MG63 (cell line): ENCODE measurements at places on chromosomes 7 and 10. TPM values are rescaled to one million over a fixed set of nuclear protein-coding genes. Genes with fewer than 3 reads are reported as not detected.
A peak's percentile ranks its signal among the peaks of the same experiment; 100 is the strongest.

The POT1 gene
- total RNA-seq: 10.5 and 47.3 TPM in 2 replicates

GRCh38 chr7:150359622-150360362 is 8.8 kb upstream of the REPIN1 start:
- DNase-seq: no peak

- no peak for DNase-seq
These were observed 152.5 kb upstream of the CHST15 start for GRCh38 chr10:124245806-124246440.

The DYDC2 gene
- not detected in 2 replicates for total RNA-seq

GRCh38 chr7:90530263-90530662 is 60.8 kb downstream of the PTTG1IP2 start:
- no peak for DNase-seq

The NYAP1 gene
- not detected in 2 replicates for total RNA-seq

DNA sequence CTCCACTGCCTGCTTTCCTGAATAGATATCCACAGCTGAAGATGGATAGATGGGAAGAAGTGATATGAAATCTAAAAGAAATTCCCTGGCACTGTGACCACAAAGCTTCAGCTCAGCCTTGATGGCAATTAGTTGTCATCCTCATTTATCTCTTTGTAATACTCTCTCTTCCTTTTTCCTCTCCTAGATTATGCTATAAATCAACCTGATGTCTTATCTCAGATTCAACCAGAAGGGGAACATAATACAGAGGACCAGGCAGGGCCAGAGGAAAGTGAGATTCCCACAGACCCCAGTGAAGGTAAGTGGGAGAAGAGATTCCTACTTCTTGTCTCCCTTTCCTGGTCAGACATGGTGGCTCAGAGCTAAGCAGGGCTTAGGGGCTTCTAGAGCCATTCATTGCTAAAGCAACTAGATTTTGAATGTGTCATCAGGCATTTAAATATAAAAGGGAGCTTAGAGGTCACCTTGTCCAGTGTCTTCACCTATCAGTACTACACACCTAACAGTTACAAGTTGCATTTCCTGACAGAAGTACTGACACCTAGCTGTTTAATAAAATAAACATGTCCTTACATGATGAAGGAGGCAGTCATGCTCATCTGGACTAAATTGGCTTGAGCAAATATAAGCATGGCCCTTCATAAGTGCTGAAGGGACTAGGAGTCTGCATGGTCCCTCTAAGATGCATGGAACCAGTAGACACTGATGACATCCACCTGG is 19.5 kb downstream of the ZNF398 start:
- DNase-seq: no peak

DNA sequence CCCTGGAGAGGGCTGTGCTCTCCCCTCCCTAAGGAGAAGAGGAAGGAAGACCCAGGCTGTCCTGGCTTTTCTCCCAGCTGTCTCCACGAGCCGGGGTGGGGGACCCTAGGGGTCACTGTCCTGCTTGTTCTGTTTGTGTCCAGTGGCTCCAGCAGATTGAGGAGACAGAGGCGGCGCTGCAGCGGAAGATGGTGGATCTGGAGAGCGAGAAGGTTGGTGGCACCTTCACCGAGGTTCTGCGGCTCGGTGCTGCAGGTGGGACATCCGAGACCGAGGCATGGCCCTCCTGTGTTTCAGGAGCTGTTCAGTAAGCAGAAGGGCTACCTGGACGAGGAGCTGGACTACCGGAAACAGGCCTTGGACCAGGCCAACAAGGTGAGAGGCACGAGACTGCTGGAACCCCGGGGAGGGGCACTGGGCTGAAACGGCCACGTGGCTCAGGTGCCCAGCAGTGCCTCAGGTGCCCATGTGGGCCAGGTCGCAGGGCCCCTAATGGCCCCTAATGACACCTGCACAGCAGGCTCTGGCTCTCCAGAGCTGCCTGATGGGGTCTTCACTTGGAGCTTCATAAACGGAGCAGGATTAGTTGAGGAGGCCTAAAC is 33.0 kb upstream of the DPYSL4 start:
- no peak for DNase-seq

- DNase-seq: peak; percentile 65
These were observed 36.0 kb downstream of the CCNY start for GRCh38 chr10:35372329-35372728.

The OR13A1 gene
- total RNA-seq: not detected in 2 replicates

DNA sequence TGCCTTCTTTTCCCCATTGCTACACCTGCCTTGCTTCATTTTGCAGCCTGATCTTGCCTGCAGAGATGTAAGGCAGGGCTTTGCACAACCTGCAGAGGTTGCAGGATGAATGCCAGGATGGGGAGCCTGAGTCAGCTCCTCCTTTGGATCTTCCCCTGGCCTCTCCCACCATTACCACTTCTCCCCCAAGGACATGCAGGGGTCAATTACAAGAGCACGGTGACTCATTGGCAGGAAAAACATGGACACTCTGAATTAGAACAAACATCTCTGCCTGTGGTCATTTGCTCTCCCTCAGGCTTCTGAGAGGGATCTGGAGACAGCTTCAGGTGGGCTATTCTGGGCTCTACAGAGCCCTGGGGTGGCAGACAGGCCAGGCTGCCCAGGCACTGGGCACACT is 89.2 kb downstream of the HERPUD2 start:
- peak; percentile 56 for DNase-seq

GRCh38 chr10:323651-324293 is 188.5 kb downstream of the ZMYND11 start:
- peak; percentile 96 for DNase-seq

DNA sequence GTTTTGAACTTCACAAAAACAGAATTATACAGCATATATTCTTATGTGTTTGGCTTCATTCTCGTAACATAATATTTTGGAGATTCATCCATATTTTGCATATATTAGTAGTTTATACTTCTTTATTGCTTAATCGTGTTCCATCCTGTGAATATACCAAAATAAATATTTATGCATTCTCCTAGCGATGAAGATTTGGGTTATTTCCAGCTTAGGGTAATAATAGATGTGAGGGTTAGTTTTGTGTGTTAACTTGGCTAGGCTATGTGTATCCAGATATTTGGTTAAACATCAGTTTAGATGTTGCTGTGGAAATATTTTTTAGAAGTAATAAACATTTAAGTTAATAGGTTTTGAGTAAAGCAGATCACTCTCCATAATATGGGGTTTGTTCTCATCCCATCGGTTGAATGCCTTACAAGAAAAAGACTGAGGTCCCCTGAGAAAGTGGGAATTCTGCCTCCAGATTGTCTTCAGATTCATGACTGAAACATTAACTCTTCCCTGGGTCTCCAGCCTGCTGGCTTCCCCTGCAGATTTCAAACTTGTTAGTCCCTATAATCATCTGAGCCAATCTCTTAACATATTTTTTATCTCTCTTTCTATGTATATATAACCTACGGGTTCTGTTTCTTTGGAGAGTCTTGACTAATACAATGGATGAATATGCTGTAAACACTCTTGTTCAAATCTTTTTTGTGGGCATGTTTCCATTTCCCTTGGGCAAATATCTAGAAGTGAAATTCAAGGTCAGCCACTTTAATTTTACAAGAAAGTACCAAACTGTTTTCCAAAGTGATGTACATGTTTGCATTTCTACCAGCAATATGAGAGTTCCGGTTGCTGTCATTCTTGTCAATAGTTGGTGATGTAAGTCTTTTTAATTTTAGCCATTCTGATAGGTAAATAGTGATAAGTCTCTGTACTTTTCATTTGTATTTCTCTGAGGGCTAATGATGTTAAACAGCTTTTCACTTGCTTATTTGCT is 48.7 kb downstream of the PDK4 start:
- no peak for DNase-seq

DNA sequence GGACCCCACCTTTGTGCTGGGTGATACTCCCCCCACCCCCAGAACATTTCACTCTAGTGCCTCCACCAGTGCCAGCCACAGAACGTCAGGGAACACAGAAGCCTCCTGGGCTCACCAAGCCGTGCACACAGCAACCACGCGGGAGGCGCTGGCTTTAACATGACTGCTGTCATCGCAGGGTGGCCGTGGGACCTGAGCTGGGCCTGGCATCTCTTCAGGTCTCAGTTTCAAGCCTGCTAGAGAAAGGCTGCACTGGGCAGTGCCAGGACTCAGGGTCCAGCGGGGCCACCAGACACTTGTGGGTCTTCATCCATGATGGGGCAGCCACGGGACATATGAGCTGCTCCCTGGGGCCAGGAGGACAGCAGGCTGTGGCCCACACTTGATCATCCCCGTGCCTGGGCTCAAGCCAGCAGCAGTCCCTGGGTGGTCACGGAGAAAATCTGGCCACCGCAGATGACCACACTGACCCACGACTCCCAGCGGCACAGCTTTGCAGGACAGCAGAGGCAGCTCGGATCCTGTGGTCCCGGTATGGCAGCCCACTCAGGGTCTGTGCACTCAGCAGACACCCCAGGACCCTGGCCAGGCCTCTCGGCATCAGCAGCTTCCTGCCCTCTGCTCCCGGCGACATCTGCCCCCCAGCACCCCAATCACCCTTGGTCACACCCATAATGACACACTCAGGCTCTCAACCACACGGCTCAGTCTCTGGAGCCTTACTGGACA is 44.2 kb downstream of the CAMK2B start:
- no peak for DNase-seq

DNA sequence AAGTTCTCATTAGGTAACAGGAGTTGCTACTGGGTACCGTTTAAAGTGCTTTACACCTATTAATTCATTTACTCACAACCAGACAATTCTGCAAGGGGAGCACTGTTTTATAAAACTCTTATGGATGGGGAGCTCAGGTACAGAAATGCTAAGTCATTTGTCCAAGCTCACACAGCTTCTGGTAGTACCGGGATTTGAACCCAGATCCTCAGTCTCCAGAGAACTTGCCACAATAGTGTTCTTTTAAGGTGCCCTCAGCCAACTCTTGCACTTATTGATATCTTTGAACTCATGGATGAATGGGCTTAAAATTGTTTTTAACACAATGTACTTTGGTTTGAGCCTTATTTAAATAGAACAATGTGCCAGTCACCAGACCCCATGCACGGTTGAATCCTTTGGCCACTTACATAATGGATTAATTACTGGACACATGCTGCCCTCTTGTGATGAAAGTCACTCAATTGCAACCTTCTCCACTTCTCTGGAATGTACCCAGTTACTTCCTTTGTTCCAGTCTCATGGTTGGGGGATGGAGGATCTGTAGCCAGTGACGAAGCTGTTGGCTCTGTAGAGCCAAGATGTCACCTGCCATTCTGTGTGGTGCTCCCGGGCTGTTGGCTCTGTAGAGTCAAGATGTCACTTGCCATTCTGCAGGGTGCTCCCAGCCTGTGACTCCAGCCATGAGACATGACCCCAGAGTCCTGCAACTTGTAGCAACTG is 65.6 kb downstream of the NOD1 start:
- DNase-seq: no peak

DNA sequence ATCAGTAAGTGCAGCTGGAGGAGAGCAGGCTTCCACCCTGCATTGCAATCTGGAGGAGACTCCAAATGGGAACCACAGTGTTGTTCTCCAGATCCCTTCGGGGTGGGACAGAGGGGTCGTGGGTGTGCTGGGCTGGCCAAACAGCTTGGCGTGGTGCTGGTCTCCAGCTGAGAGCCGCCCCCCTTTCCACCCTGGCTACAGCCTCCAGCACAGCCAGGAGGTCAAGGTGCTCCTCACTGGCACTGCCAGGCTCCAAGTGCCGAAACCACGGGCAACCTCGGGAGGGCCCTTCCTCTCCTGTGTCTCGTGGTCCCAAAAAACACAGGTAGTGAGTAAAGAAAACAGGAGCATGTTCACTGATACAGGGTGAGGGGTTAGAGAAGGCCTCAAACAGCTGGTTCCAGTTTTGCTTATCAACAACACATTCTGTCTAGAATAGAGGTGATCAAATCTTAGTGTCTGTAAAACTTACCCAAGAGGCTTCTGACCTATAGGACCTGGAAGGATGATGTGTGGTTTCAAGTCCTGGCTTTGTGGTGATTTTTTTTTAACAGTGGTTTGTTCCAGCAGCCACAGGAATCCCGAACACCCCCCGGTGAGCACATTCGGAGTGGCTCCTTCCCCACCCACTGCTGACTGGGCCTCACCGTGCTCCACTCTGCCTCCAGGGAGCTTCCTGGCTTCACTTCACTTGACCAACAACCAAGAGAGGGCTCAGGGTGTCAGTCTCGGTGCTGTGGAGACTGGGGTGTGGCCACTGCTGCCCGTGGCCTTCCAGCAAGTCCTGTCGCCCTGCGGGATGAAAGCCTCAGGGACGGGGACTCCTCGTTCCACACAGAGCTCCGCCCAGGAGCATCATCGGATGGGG is 31.2 kb upstream of the EN2 start:
- no peak for DNase-seq

The SLC39A12 gene
- 0.23 TPM in 1 of 2 replicates, not detected in the other for total RNA-seq

GRCh38 chr7:139643951-139644585 is 120.6 kb downstream of the CLEC2L start:
- DNase-seq: no peak

DNA sequence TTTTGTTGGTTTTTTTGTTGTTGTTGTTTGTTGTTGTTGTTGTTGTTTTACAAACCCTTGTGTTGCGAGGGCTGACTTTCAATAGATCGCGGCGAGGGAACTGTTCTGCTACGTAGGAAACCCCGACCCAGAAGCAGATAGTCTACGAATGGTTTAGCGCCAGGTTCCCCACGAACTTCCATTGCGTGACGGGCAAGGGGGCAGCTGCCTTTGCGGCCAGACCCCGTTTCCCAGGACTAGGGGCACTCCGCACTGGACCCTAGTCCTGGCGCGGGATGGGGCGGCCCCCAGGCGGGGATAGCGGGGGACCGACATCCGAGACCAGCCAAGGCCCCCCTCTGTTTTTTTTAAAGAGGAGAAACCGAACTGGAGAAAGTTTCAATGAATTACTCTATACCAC is 119.6 kb downstream of the LRRTM3 start:
- DNase-seq: no peak

The HOXA2 gene
- total RNA-seq: 0.35 TPM in 1 of 2 replicates, not detected in the other

The SPDYE16 gene
- total RNA-seq: not detected in 2 replicates

The PRKG1 gene
- total RNA-seq: 3.9 and 5.9 TPM in 2 replicates

DNA sequence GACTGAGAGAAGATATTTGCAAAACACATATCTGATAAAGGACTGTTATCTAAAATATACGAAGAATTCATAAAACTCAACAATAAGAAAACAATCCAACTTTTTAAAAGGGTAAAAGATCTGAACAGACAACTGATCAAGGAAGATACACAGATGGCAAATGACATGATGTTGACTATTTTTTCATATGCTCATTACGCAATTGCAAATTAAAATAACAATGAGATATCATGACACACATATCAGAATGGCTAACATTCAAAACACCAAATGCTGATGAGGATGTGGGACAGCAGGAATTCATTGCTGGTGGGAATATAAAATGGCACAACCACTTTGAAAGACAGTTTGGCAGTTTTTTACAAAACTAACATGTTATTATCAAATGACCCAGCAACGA is 8.9 kb downstream of the DENND11 start:
- no peak for DNase-seq

The KCND2 gene
- 0.07 TPM in 1 of 2 replicates, not detected in the other for total RNA-seq

GRCh38 chr10:27541796-27542729 is 38.0 kb downstream of the RAB18 start:
- no peak for DNase-seq

DNA sequence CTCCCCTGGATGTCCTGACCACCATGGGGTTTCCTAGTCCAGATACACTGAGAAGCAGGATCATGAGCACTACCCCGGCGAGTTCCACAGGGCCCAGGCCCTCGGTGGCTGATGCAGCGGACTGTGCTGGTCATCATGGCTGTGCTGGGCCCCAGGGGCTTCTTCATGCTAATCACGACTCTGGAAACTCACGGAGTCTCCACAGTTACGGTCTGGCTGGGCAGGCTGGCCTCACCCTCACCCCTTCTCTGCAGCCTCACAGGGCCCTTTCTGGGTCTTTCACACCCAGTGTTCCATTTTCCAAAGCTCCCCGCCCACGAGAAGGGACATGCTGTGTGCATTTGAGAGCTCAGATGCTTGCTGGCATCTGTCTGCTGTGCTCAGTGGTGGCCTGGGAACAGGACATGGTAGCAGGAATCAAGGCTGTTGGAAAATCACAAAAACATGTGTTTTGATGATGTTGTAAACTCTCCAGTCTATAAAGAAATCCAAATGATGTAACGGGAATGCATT is 119.0 kb downstream of the PTPN20 start:
- DNase-seq: no peak
